ENCODE measurements at places on chromosomes 7 and 10.

GRCh38 chr7:33813331-33813730 lies 92.0 kb upstream of the BMPER start:
- no peak overlapping the region for H3K4me3 ChIP-seq
- H3K27ac ChIP-seq = no peak overlapping the region
- DNase-seq = no peak
- H3K36me3 ChIP-seq = no peaks in the 10 kb centered on the region

GRCh38 chr7:154427533-154427932 lies 375.3 kb downstream of the DPP6 start:
- H3K27ac ChIP-seq = no peak overlapping the region
- H3K4me1 ChIP-seq = no peaks in the 10 kb centered on the region
- H3K4me3 ChIP-seq = no peak overlapping the region
- H3K27me3 ChIP-seq = no peaks in the 10 kb centered on the region
- no peak for DNase-seq

- H3K4me3 ChIP-seq = no peak overlapping the region
- H3K27ac ChIP-seq = no peak overlapping the region
- no peaks in the 10 kb centered on the region for H3K27me3 ChIP-seq
- no peak for DNase-seq
Observed at GRCh38 chr7:13641714-13642113, 347.8 kb downstream of the ETV1 start.

DNA sequence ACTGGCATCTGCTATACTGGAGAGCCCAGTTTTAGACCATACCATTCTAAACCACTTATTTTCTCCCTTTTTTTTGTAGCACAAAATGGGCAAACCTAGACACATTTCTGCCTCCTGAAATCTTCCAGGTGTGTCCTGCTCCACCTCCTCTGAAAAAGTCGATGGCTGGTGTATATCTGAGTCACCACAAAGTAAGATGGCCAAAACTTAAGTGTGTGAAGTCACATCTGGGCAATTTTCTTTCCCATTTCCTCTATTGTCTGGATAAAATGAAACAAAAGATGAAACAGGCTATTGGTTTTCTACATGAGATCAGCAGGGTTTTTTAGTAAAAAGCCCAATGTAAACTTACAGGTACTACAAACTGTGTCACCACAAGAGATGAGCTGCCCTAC lies 65.5 kb downstream of the OSBPL3 start:
- DNase-seq = no peak
- no peaks in the 10 kb centered on the region for H3K36me3 ChIP-seq
- no peaks in the 10 kb centered on the region for H3K27me3 ChIP-seq
- H3K4me3 ChIP-seq = no peak overlapping the region
- no peaks in the 10 kb centered on the region for H3K4me1 ChIP-seq
- no peak overlapping the region for H3K27ac ChIP-seq
